Endothelial cell (in vitro differentiated cells): ENCODE measurements at places on chromosomes 5 and 9. TPM values are rescaled to one million over a fixed set of nuclear protein-coding genes. Genes with fewer than 3 reads are reported as not detected.

The CDHR2 gene
- total RNA-seq: 0.85 TPM

The ADAMTSL1 gene
- 18.2 TPM for total RNA-seq

The ARPC5L gene
- 67.0 TPM for total RNA-seq

The GLDC gene
- 29.1 TPM for total RNA-seq

- DNase-seq: no peak
Observed at GRCh38 chr5:131382407-131383395, 118.8 kb downstream of the CDC42SE2 start.

DNA sequence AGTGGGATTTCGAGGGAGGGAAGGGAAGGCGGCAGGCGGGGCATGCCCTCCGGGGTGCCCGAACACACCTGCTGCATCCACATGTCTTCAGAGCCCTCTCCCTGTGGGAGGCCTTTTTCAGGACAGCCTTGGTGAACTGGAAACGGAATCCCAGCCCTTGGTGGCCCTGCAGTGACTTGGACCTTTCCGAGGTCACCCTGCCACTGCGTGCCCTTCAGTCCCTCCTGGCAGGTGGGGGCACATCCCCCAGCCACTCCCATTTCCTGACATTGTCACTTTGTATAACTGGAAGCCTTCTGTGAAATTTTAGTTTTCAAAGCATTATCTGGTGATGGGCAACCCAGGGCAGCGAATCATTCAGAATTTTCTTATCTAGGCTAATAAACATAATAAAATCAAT, 11.0 kb upstream of the AHRR start:
- no peak for DNase-seq

DNA sequence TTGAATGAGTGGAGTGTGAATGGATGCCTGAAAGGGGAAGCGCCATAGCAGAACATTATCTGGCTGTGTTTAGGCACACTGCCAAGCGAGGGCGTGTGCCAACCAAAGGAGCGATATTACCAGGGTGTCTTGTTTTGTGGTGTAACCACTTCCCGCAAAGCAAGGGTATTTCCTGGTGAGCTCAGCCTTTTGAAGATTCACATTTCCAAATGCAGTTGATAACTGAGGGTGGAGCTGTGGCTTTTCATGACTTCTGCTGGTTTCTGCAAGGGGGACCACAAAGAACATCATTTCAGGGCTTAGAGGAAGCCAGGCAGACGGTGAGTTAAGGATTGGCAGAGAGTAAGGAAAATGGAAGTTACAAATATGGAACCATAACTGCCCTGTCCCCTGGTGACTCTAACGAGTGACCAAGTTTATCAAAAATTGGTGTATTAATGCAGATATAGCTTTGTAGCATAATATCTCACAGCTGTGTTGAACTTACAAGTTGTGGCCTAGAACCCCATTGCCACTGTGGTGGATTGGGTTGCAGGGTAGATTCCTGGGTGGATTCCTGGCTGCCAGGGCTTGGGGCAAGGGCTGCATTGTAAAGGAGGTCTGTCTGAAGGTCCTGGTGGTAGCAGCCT, 71.4 kb downstream of the RALGPS1 start:
- DNase-seq: no peak

GRCh38 chr9:108913391-108913790, 20.5 kb downstream of the ELP1 start:
- DNase-seq: no peak

GRCh38 chr9:15570769-15571168, 17.9 kb downstream of the CCDC171 start:
- no peak for DNase-seq

DNA sequence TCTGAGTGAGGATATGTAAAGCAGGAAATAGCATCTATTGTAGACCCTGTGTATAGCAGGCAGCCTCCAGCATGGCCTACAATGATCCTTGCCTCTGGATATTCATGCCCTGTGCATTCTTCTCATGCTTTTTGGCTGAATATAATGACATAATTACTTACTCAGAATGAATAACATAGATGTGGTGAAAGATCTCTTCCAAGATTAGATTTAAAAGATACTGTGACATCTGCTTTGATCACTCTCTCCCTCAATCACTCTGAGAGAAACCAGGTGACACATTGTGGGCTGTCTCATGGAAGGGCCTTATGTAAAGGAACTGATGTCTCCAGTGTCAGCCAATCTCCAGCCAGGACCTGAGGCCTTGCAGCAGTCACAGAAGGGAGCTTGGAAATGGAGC, 376.7 kb downstream of the DNAH5 start:
- no peak for DNase-seq

DNA sequence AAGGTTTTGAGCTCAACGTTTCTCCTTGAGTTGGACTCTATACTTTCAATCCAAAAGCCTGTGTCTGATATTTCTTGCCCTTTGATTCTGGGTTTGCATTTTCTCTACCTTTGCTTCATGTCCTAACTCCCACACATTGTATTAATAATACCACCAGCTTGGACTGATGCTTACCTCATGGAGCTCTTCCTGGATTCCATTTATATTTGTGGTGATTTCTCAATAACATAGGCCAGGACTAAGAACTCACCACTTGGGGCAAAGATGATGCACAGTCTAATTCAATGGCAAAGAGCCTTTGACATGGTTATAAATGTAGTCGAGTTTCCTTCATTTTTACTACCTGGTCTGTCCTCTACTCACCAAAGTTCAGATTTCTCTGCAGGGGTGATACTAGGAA, 27.5 kb upstream of the EFNA5 start:
- DNase-seq: no peak

- DNase-seq: no peak
Observed at GRCh38 chr5:135313946-135314345, 85.1 kb downstream of the MACROH2A1 start.

DNA sequence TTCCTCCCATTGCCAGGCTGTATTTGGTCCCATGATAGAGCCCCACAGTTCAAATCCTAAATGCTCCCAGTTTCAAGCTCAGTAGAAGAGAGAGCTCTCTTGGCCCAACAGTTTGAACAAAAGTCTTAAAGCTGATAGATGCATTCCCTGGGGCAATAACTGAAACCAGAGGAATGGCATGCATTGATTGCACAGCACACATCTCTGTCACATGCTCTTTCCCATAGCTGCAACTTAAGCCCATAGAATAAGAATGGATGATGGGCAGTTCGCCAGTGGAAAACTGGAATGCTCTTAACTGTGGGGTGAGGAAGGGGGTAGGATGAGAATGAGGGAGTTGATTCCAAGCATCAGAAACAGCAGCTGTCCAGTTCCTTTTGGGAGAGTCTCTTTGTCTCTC, 1942.4 kb upstream of the WWC1 start:
- DNase-seq: no peak

- no peak for DNase-seq
Observed at GRCh38 chr5:149863830-149864229, 80.8 kb downstream of the PDE6A start.

DNA sequence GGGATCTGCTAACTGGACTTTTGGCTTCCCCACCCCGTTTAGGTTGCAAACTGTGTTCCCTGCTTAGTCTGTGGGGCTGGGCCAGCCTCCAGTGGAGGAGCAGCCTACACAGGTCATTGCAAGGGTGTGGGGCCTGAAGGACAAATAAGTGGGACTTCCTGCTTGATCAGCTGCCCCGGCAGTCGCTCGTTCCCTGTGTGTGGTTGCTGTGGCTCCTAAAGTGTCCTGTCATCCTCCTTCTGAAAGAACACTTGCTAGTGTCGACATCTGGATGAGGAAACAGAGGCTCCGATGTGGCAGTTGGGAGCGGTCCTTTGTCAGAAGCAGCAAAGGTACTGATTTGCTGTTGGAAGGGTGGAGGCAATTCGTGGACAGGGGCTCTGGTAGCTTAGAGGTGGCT, 88.9 kb upstream of the TBCA start:
- no peak for DNase-seq

GRCh38 chr5:171363846-171364245, 23.8 kb upstream of the NPM1 start:
- no peak for DNase-seq

GRCh38 chr9:95433096-95433819, 83.5 kb downstream of the PTCH1 start:
- DNase-seq: no peak

DNA sequence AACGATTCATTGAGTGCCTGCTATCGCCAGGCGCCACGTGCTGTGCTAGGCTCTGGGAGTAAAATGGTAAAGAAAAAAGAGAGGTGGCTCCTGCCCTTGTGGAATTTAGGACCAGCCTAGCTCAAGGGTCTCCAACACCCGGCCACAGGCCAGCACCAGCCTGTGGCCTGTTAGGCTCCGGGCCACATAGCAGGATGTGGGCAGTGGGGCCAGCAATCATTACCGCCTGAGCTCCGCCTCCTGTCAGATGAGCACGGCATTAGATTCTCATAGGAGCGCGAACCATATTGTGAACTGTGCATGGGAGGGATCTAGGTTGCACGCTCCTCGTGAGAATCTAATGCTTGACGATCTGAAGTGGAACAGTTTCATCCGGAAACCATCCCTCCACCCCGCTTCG, 1.5 kb downstream of the RMRP start:
- no peak for DNase-seq

DNA sequence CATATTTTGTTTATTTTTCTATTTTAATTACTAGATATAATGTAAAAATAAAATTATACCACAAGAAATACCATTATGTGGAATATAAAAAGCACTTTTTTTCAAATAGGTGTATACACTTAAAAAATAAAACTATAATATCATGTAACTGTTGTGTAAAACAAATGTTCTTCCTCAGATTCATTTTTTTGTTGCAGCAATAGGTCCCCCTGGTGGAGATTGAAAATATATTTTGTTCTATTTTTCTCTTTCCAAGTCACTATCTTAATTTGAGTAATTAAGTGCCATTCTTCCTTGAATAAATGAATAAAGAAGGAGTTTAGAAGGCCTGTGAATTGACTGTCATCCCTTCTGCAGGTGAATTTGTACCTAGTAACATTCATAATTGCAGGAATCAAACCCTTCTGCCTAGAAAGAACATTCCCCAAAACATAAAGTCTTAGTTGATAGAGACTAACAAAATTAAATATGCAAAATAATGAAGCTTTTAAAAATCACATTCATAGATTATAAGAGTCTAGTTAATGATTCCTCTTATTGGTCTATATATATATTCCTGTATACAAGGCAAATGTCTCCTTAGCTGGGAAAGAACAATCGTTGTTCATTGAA, 23.4 kb downstream of the CETN3 start:
- no peak for DNase-seq

DNA sequence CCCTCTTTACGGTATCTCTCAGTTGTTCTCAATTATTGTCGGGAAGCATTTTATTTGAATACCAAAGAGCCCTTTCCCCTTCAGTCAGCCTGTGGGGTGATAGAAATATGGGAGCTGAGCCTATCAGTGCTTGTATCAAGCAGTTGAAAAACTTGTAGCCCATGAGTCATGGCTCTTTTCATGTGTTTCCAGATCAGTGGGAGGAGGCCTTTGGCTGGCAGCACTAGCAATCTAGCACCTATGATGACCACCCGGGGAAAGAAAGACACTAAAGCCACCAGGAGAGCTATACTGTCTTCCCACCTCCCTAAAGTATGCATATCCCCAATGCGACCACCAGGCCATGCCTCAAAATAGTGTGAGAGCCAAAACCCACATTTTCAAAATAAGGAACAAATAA, 696.9 kb upstream of the C9orf72 start:
- DNase-seq: no peak

GRCh38 chr5:74625742-74626241, 14.7 kb downstream of the ENC1 start:
- peak; percentile 14 for DNase-seq

- no peak for DNase-seq
Observed at GRCh38 chr5:55691265-55692105, 20.6 kb downstream of the SLC38A9 start.

DNA sequence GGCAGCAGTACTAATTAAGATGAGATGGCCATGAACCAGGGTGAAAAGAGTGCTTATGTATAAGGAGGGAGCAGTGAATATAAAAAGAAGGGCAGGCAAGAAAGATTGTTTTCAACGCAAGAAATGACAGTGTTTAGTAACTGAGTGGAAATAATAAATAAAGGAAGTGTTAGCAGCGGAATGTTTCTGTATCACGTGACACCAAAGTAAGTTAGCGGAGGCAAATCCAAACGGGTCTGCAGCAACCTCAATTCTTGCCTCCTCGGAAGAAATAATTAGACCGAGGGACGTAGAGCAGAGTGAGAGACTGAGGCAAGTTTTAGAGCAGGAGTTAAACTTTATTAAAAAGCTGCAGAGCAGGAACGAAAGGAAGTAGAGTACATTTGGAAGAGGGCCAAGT, 15.4 kb upstream of the GAS1 start:
- no peak for DNase-seq

DNA sequence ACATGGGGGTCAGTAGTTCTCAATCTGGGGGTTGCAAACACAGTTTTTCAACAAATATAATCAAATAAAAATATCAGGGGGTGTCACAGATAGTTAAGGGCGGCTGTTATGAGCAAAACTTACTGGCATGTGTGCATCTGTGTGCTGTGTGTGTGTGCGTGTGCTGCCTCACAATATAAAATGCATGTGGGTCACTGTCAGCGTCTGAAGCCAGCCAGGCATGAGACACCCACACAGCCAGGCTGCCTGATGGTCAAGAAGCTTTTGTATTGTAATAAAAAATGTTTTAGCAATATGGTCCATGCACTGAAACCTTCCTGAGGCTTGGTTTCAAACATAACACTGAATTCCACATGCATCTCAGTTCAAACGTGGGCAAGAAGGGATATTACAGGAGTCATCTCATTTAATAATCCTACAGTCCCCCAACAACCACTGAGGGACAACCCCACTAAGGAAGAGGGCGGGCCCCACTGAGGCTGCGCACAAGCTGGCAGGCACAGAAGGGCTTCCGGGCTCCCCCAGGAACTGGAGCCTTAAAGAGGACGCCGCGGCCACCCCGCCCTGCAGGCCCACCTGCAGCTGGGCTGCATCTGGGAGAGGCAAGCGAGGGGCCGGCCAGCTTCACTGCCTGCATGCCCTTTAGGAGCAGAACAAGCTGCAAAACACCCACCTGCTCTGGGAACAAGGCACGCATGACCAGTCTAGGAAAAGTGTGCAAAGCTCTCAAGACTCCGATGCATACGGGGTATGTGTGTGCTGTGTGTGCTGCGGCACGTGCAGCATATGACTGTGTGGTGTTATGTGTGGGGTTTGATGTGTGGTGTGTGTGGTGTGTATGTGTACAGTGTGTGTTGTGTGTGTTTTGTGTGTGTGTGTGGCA, 14.1 kb downstream of the SEMA4D start:
- no peak for DNase-seq

- DNase-seq: no peak
Observed at GRCh38 chr9:2086971-2087370, 71.8 kb downstream of the SMARCA2 start.
